ENCODE measurements at places on chromosomes 7 and 10.

DNA sequence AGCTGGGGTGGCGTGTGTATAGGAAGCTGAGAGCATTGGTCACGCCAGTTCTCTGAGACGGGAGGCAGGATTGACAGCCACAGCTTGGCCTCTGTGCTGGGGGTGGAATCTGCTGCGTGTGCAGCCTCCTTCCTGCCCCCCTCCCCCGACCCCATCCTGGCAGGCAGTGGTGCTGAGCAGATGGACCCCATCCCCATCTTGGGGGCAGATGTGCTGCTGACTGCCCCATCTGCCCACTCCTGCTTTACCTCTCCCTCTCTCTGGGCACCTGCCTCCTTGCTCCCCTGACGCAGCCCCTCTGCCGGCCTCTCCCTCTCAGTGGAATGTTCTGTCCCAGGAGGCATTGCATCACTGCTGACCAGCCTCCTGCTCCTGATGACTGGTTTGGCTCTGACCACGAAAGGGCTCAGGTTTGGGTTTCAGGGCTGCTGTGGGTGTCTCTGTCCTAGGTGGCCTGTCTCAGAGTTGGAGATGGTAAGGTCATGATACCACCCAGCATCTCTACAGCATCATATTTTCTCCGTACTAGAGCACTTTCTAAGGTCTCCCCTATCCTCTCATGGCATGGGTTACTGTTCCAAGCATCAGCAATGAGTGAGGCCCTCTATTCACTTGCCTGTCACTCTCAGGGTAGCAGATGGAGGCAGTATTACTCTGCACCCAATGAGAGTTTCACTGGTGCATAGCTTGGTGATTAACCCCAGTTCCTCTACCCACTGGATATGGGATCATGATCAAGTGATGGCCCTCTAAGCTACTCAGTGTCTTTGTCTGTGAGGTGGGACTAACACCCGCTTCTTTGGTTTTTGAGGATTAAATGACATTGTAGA, 81.9 kb downstream of the RBM20 start:
- no peak for DNase-seq

- DNase-seq, result no peak
These were observed 76.4 kb downstream of the ZMIZ1 start for GRCh38 chr10:79145174-79145483.

DNA sequence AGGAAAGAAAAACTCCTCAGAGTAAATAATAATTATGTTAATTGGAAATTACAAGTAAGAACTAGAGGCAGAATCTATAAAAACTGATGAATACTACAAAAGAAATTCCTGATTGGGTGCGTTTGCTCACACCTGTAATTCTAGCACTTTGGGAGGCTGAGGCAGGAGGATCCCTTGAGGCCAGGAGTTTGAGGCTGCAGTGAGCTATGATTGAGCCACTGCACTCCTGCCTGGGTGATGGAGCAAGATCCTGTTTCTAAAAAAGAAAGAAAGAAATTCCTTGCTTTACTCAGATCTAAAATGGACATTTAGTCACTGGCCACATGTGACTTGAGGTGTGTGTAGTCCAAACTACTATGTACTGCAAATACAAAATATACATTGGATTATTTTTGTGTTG, 42.0 kb downstream of the MCU start:
- DNase-seq, result no peak

GRCh38 chr7:23787272-23787671, 77.3 kb downstream of the STK31 start:
- no peak for DNase-seq
